Activated T-helper 2 cell treated with anti-CD3 and anti-CD28 coated beads, Interferon-gamma antibody, Interleukin-2, Interleukin-4, amounts not matched to agents 10 μg/mL and 5 μg/mL and 100 μg/mL, durations not matched to agents 14 hours and 24 hours and 36 hours (primary cell): ENCODE measurements at places on chromosomes 2 and 18. TPM values are rescaled to one million over a fixed set of nuclear protein-coding genes. Genes with fewer than 3 reads are reported as not detected.

GRCh38 chr2:239429473-239430350, 28.9 kb upstream of the HDAC4 start:
- DNase-seq = no peak

Gene SYT4
- total RNA-seq = not detected in 2 replicates

GRCh38 chr2:32095671-32096070, 32.3 kb downstream of the SPAST start:
- DNase-seq = no peak

Gene KLHL14
- not detected in 2 replicates for total RNA-seq

GRCh38 chr2:10022966-10023662, 20.2 kb upstream of the KLF11 start:
- no peak for DNase-seq
